ENCODE measurements at places on chromosomes 7 and 10.

DNA sequence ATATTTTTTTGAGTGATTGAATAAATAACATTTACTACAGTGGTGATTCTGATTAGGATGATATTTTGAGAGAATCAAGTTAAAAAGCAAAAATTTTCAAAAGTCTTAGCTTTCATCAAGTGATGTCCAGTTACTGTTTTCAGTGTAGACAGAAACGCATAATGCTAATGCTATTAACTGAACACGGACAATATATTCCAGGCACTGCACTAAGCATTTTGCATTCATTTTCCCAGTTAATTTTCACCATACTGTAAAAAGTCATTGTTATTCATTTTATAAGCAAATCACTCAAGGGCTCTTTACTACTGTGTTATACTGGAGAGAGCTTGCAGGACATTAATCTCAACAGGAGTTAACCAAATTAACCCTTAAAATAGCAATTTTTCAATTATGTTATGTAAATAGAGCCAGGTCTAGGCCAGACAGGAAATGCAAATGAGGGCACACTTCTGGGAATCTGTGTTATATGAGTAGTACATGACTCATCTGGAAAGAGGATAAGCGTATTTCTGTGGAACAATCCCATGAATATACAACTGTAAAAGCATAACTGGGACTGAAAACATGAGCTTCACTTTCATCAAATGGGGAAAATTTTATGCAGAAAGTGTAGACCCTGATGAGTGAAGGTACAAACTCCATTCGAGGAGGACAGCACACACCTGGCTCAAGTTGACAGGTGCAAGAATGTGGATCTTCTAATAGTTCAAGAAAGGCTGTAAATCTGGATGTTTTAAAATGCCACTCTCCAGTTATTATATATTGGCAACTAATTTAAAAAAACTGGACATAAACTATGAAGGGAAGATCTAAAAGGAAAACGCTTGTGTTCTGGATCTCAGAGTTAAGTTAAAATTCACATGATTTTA, 75.4 kb downstream of the ANK3 start:
- no peak for DNase-seq

DNA sequence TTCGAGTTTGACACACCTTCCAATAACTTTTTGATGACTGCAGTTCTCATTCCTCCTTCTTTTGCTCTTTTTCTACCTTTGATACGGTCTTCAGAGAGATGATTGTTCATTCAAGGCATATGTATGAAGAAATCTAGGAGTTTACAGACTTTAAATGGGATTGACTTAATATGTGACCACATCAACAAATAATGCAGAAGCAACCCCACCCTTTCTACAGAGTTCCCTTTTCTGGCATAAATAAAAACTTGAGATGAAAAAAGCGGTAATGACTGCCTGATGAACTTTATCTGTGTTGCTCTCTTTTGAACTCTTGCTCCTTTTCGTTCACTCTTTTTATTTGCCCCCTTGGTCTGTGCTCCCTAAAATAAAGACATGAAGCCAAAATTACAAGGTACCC, 161.7 kb downstream of the C7orf25 start:
- no peak for DNase-seq

- no peak for DNase-seq
These were observed 100.2 kb downstream of the COL13A1 start for GRCh38 chr10:69901628-69902505.

DNA sequence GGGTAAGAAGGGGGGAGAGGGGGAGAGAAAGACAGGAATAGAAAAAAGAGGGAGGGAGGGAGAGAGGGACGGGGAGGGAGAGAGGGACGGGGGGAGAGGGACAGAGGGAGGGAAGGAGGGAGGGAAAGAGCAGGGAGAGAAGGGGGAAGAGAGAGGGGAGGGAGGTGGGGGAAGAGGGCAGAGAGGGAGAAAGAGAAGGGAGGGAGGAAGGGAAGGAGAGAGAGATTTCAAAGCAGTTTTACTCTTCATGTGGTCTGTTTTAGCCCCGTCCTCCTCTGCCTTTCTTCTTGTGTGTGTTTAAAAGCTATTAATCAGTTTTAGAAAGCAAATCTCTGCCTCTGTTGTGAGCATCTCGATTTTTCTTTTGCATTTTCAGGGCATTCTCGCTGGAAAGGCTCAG, 237.0 kb downstream of the WDR37 start:
- no peak for DNase-seq

- no peak for DNase-seq
These were observed 9.9 kb downstream of the FAM237B start for GRCh38 chr7:90311175-90311574.

DNA sequence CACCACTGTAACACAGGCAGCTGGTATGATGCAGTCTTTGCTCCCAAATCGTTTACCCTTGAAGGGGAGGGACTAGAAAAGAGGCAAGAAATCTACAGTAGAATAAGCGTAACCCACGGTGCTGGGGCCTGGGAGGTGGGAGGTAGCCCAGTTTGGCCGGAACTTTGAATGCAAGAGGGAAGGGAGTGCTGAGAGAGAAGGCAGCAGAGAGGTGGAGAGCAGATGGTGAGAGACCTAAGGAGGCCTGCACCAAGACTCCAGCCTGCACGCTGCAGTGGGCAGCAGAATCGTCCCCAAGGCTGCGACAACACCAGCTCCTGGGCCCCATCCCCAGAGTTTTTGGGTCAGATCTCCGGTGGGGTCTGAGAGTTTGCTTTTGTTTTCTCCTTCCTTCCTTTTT, 547.5 kb downstream of the GALNT17 start:
- DNase-seq = no peak

DNA sequence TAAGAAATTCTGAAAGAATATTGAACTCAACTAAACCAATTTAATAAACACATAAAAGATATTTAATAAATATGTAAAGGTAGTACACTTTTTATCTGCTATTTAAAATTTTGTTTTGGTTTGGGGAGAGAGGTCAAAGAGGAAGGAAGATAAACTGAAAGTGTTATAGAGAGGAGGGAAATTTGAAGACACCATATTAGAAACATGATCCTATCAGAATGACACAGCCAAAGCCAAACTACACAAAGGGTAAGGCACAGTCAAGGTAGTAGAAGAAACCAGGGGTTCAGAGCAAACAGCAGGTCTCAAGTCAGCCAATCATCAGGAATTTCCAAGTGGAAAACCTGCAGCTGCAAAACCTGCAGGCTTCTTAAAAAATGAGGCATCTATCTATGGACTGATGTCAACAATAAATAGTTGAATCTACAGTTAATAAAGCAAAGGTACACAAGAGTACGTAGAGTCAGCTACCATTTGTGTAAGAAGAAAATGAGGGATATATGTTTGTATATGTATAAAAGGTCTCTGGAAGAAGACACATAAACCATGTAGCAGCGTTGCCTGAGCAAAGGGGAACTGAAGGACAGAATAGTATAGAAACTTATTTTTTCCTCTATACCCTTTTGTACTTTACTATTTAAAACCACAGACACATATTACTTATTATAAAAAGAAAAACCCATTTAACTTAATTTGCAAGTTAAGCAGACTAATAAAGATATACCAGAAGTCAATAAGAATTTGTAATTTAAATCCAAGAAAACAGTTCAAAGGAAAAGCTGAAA, 10.0 kb downstream of the ZNF800 start:
- no peak for DNase-seq

DNA sequence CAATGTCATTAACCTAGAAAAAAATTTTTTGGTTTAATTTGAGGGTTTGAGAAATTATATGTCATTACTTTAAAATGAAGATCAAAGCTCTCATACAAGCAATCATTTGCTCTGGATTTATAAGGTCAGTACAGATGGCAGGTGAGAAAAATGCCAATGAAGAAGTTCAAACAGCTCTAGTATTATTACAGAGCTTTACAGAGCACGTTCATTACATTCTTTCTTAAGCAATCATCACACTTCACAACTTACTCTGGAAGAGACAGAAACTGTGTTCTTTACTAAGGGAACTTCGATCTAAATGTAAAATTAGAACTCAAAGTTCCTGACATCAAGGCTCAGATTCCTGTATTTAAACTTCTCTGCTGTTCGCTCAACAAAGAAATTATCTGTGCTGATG, 153.4 kb downstream of the ATE1 start:
- no peak for DNase-seq

DNA sequence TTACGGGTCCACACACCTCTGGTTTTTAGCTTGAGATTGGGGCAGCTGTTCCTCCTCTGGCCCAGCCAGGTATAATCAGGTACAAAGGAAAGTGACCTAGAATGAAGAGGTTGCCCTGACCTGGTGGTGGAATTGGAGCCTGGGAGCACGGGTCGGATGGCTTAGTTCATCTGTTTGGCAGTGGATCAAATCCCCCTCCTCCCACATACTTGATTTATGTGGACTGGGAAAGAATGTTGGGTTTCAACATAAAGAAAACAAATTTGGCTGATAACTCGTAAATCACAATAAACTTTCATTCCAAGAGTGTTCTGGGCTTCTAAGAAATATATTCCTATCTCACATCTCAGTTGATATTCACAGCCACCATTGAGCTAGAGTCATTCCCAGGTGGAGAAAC, 186.8 kb downstream of the CUX1 start:
- no peak for DNase-seq

DNA sequence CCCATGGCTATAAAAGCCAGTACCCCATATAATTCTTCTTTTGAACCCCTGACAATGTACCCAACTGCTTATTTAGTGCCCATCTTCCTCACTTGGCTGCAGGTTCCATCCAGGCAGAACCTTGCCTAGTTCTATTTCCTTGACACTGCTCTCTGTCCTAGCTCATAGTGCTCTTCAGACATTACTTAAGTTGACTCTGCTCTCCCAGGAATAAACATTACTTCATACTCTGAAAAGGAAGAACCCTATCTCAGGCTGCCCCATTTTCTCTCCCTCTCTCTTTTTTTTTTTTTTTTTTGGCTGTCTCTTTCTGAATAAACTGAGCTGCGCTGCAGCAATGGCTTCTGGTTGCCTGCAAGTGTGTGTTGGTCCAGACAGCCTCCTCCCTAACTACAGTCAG, 21.0 kb downstream of the ACTA2 start:
- no peak for DNase-seq

DNA sequence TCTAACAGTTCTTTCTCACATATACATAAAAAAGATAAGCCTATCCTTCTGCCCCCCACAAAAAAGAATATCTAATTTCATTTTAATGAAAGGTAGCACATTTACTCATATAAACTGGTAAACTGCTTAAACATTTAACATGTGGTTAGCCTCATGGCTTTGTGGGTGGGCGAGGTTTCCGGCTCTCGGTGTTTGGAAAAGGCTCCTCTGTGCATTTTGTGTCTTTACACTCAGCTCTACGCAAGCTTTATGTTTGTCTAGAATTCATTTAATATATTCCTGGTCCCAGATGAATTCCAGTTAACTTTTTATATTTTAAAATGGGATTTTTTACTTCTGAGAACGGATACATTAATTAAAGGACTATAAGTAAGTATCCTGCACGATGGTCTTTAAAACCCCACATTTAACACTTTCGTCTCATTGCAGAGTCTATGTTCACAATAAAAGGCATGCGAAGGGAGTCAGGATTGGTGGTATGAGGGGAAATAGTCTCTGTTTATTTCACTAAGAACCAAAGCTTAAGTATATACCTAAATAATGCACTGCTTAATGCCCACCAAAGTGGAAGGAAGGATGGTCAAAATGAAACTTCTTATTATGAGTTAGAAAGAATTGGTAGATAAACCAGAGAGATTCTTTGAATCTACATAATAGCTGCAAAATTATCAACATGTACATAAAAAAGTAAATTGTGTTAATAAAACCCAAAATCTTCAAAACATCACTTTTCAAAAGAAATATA, 197.2 kb downstream of the CRPPA start:
- no peak for DNase-seq

GRCh38 chr10:133122171-133122935, 34.6 kb downstream of the ADGRA1 start:
- no peak for DNase-seq

DNA sequence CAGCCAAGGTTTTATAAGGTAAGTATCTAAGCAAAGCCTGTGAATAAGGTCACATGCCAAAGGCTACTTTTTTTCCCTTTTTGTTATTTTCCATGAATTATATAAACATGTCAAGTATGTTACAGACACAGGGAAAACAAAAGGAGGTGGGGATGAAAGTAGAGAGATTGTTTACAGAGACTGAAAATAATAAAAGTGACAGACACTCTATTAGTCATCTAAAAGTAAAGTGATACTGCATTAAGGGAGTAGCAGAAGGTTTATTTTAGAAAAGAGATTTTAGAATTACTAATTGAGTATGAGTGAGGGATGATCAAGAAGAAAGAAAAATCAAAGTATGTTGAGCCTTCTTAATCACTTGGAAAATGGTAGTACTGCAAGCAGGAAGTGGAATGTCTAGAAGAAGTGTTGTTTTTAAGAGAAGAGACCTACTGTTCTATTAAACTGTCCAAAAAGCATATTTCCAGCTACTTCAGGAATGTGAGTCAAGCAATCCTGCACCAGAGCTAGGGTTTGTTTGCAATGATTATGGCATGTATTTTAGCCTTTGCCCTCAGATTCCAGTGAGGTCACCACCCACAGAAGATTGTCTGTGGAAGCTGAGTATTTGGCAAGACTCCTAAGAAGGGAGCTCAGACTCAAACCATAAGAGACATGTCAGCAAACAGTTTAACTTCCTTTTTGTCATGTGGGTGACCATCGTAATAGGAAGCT, 177.9 kb upstream of the PLXDC2 start:
- no peak for DNase-seq

- no peak for DNase-seq
These were observed 26.5 kb downstream of the NT5C2 start for GRCh38 chr10:103166523-103166922.

GRCh38 chr7:37000511-37000910, 276.2 kb upstream of the AOAH start:
- DNase-seq = no peak

DNA sequence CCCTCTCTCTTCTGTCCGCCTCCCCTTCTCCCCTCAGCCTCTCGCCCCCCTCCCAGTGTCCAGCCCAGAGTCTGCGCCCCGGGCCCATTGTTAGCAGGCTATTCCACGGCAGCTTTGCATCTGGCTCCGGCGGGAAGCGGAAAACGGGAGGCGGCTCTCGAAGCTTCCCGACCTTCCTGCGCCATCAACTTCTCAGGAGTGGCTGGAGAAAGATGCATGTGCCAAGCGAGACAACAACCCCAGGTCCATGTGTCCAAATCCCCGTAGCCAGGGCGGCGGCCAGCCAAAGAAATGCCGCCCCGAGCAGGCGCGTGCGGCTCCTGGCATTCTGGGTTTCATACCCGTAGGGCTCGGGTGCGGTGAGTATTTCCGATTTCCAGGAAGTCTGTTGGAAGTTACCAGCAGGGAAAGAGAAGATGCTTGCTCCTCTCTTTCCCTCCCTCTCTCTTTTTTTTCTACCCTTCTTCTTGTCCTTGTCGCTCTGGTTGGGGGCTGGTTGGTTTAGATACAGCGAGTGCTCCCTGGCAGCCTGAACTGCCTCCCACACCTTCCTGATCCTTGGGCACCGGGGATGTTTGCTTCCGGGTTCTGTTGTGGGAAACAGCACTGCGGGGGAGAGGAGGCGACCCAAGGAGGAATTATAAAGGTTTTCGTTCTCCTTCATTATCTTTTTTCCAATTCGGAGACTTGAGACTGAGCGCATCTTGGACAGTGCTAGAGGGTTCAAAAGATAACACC, 1.2 kb upstream of the HOXA2 start:
- DNase-seq = no peak

Measured in activated CD4-positive, alpha-beta T cell treated with anti-CD3 and anti-CD28 coated beads for 1 hour (primary cell).